ENCODE measurements at places on chromosomes 5 and 9.

DNA sequence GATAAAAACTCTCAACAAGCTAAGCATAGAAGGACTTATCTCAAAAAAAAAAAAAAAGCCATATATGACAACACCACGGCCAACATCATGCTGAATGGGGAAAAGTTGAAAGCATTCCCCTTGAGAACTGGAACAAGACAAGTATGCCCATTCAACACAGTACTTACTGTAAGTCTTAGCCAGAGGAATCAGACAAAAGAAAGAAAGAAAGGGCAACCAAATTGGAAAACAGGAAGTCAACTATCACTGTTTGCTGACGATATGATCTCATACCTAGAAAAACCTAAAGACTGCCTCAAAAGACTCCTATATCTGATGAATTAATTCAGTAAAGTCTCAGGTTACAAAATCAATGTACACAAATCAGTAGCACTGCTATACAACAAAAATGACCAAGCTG is 24.6 kb upstream of the PTGER4 start:
- no peak for DNase-seq

- no peak for DNase-seq
Measured at GRCh38 chr9:101130054-101130453, 101.5 kb downstream of the PLPPR1 start.

GRCh38 chr5:89916131-89916530 is 493.4 kb downstream of the CETN3 start:
- no peak for DNase-seq

- no peak for DNase-seq
Measured at GRCh38 chr9:102101723-102102122, 363.3 kb upstream of the GRIN3A start.

GRCh38 chr9:21505425-21506179 is 23.5 kb upstream of the IFNE start:
- no peak for DNase-seq

- no peak for DNase-seq
Measured at GRCh38 chr5:54804521-54804920, 180.9 kb downstream of the ESM1 start.

- no peak for DNase-seq
Measured at GRCh38 chr9:70297141-70297540, 38.4 kb downstream of the SMC5 start.

DNA sequence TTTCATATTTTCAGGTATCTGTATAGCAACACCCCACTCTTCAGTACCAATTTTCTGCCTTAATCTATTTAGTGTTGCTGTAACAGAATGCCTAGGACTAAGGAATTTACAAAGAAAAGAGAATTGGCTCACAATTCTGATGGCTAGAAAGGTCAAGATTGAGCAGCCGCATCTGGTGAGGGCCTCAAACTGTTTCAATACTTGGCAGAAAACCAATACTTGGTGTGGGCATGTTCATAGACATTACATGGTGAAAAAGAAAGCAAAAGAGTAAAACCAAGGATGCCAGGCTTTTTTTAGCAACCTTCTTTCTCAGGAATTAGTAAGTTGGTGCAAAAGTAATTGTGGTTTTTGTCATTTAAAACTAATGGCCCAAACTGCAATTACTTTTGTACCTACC is 1041.1 kb upstream of the CDH6 start:
- DNase-seq = no peak

GRCh38 chr9:73294336-73294735 is 142.7 kb downstream of the ANXA1 start:
- DNase-seq = no peak

DNA sequence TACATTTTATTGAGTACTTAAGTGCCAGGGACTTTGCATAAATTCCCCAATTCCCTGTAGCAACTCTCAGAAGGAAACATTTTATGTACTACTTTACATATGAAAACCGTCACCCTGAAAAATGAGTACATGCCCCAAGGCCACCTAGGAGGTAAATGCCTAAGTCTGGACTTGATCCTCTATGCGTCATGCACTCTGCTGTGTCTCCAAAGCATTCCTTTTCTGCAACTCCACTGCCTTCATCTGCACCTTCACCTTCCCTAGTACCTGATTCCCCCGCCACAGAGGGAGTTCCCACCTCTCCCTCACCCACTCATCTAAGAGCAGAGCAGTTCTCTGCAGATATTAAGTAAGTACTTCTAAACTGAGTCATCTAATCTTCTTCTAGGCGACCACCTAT is 75.2 kb upstream of the HRH2 start:
- DNase-seq = no peak

DNA sequence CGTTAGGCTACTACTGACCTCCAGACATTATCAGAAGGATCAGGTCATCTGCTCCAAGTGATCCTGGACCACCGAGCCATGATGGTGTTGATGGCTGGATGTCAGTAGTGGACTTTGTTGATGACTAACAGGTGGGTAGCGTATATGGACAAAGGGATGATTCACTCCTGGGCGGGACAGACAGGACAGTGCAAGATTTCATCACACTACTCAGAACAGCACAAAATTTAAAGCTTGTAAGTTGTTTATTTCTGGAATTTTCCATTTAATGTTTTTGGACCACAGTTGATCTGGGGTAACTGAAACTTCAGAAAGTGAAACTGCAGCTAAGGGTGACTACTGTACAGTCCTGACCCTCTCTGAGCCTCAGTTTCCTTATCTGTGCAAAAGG is 12.7 kb downstream of the PDGFRB start:
- peak; percentile 88 for DNase-seq

- DNase-seq = no peak
Measured at GRCh38 chr9:133129001-133129795, 8.2 kb upstream of the RALGDS start.
